ENCODE measurements at places on chromosomes 5 and 9. TPM values are rescaled to one million over a fixed set of nuclear protein-coding genes. Genes with fewer than 3 reads are reported as not detected.

GRCh38 chr5:126681970-126682369 is 81.2 kb downstream of the PHAX start:
- DNase-seq: no peak

- DNase-seq: no peak
Measured at GRCh38 chr9:76684213-76684612, 80.0 kb upstream of the PCA3 start.

- no peak for DNase-seq
Measured at GRCh38 chr5:179953987-179954386, 46.3 kb upstream of the TBC1D9B start.

- DNase-seq: no peak
Measured at GRCh38 chr9:107020040-107020530, 157.1 kb downstream of the ZNF462 start.

DNA sequence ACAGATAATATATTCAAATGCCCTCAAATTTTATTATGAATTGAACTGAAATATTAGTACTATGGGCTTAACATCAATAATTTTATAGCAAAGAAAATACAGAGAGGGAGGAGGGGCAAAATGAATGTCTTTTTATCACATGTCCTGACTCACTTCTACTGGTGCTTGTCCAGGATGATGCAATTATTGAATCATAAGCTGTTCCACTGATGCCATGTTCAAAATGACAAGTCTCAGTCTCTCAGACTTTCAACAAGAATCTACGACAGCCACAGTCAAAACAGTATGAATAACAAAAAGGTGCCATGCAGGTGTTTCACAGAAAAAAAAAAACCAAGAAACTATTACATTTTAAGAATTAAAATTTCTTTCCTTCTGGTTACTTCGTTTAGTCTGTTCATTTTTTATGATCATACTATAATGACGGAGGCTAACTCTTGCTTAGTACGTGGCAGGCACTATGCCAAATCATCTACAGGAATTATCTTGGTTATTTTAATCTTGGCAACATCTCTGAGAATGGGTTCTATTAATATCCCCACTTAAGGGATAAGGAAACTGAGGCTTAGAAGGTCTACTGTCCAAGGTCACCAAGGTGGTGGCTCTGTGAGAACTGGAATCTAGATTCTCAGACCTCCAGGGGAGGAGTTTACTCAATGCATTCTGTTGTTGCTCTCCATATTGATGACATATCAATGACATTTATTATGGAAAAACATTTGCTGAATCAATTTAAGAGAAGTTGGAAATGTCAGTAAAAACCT is 61.5 kb downstream of the NR3C1 start:
- DNase-seq: no peak

GRCh38 chr9:128065907-128066712 is 1.0 kb downstream of the NAIF1 start:
- DNase-seq: no peak

- no peak for DNase-seq
Measured at GRCh38 chr5:107864793-107865192, 194.1 kb upstream of the EFNA5 start.

GRCh38 chr5:162769019-162769418 is 668.4 kb upstream of the CCNG1 start:
- DNase-seq: no peak

- no peak for DNase-seq
Measured at GRCh38 chr5:169778622-169779596, 141.8 kb downstream of the DOCK2 start.

DNA sequence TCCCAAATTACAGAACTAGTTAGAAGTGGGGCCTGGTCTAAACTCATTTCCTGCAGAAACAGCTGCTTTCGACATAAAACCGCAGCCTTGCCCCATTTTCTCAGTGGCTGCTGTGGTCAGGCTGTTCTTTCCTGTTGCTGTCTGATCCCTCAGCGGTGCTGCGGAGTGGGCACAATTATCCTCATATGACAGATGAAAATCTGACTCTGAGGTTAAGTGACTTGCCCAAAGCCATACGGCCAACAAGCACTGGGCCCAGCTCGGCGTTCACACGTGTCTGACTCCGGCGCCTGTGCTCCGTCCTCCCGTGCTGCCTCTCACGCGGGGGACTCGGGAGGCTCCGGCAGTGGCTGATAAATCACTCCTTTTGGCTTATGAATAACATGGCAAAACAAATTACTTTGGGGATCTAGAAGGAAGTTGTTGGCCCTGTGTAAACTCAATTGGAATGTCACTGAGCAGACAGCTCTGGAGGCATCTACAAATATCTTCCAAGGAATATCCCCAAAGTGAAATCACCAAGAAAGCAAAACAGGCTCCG is 142.6 kb upstream of the LMX1B start:
- no peak for DNase-seq

- no peak for DNase-seq
Measured at GRCh38 chr5:90022711-90023053, 386.9 kb downstream of the CETN3 start.

DNA sequence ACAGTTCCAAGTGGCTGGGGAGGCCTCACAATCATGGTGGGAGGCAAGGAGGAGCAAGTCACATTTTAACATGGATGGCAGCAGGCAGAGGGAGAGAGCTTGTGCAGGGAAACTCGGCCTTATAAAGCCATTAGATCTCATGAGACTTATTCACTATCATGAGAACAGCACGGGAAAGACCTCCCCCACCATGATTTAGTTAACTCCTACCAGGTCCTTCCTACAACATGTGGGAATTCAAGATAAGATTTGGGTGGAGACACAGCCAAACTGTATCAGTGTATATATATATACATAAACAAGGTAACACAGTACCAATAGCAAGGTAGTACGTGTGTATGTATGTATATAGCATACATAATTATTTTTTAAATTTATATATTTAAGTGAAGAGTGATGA is 50.9 kb downstream of the NFX1 start:
- DNase-seq: no peak

DNA sequence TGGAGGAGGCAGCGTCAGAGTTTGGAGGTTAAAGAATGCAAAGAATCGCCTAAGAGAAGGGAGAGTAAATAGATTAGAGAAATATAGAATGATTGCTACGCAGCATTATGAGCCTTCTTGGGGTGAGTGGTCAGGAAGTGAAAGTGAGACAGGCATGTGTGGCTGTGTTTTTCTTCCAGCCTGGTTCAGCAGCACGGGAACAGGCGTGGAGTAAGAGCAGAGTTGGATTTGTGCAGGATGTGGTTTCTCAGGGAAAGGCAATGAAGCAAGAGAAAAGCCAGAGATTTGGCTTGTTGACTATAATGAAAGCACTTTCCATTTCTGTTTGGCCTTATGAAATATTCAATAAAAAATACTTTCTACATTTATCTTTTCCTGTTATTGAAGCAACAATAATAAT is 34.3 kb upstream of the FRMD3 start:
- no peak for DNase-seq

DNA sequence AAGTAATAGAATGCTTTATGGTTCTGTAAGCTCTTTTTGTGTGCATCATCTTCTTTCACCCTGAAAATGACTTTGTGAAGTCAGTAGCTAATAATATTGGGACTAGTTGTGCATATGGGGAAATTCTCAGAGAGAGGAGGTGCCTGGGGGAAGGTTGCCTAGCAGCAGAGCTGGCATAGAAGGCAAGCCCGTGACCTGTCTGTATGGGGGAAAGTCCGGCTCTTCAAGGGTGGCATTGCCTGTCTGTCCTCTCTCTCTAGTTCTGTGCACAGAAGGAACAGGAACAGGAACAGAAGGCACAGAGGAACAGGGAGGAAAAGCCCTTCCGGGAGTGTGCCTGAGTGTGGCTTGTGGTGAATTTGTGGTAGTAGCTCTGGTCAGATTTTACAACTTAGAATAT is 33.1 kb downstream of the SH3GL2 start:
- no peak for DNase-seq

- DNase-seq: no peak
Measured at GRCh38 chr9:129703667-129704355, 38.4 kb downstream of the PRRX2 start.

DNA sequence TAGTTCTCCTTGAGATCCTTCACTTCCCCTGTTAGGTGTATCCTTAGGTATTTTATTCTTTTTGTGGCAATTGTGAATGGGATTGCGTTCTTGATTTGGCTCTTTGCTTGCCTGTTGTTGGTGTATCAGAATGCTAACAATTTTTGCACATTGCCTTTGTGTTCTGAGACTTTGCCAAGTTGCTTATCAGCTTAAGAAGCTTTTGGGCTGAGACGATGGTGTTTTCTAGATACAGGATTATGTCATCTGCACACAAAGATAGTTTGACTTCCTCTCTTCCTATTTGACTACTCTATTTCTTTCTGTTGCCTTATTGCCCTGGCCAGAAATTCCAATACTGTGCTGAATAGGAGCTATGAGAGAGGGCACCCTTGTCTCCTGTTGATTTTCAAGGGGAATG is 609.4 kb upstream of the COX7C start:
- no peak for DNase-seq

DNA sequence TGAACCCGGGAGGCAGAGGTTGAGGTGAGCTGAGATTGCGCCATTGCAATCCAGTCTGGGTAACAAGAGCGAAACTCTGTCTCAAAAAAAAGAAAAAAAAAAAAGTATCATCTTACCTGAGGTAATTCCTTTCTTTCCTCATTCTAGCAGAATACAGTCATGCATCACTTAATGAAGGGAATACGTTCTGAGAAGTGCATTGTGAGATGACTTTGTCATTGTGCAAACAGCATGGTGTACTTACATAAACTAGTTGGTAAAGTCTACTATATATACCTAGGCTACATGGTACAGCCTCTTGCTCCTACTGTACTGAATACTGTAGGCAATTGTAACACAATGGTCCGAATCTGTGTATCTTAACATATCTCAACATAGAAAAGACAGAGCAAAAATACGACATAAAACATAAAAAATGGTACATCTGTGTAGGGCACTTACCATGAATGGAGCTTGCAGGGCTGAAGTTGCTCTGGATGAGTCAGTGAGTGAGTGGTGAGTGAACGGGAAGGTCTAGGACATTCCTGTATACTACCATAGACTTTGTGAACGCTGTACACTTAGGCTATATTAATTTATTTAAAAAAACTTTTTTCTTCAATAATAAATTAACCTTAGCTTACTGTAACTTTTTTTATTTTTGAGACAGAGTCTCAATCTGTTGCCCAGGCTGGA is 100.4 kb downstream of the GLDC start:
- DNase-seq: no peak

DNA sequence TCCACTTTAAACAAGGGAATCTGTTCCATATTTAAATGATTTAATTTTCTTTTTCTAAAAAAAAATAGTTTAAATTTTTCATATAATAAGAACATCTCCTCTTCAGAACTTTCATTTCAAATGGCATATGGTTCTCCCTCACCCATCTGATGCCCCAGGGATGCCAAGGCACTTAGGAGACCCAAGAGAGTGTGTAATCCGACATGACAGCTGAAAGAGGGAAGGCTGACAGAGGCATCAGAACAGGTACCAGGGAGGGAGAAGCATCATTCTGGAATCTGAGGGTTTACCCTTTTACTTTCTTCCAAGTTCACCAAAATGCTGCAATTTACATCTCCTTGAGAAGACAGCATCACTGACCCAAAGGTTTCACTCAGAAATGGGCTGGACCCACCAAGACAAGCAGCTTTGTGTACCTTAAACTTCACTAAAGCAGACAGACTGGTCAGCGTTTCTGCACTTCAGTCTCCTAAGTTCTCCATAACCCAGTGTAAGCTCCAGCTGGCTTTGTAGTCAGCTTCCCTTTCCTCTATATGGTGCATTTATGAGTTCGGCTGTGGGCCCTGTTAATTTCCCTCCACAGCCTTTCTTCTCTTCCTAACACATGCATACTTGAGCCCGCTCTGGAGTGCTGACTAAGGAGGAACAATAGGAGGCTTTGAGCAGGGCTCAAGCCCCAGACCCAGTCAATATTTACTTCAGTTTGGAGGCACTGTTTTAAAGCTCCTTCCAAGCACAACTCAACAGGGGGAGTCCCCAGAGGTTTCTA is 17.7 kb downstream of the EFNA5 start:
- no peak for DNase-seq

GRCh38 chr5:139671096-139671841 is 23.1 kb downstream of the CXXC5 start:
- DNase-seq: no peak

DNA sequence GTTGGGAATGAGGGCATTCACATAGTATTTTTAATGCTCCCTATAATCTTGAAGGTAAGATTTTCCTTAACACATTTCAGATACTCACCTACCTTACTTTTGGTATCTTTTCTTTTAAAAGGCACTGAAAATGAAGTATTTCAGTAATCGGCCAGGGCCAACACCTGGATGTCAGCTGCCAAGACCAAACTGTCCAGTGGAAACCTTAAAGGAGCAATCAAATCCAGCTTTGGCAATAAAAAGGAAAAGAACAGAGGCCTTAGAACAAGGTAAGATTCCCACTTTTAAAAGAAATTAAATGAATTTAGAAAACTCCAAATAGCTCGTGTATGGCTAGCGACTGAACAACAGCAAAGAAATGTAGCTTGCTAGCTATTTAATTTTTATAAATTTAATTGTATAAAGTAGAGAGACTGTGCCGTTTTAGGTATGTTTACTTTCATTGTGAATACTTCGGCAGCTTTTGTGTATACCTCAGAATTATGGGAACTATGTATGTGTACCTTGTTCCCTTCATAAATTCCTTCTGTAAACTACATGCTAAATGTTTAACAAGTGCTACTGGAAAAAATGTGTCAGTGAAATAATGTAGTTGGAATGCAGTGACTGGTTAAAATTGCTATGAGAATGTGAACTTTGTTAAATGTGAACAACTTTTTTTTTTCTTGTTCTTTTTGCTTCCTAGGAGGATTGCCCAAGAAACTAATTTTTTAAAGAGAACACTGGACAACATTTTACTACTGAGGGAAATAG is 41.9 kb downstream of the CDK7 start:
- DNase-seq: peak; percentile 87

- no peak for DNase-seq
Measured at GRCh38 chr5:130017173-130017572, 112.9 kb downstream of the CHSY3 start.

The CDC25C gene
- polyA plus RNA-seq: 11.8 TPM

The GABRG2 gene
- not detected for polyA plus RNA-seq

The GRHPR gene
- polyA plus RNA-seq: 127 TPM

The PDLIM4 gene
- 2.5 TPM for polyA plus RNA-seq

The PPP2R2B gene
- polyA plus RNA-seq: not detected

The DNM1 gene
- polyA plus RNA-seq: 0.58 TPM

The ANKDD1B gene
- polyA plus RNA-seq: 0.12 TPM

The PELO gene
- 23.9 TPM for polyA plus RNA-seq

The NUTM2G gene
- polyA plus RNA-seq: not detected

The MAP1B gene
- 3.3 TPM for polyA plus RNA-seq

The GPR21 gene
- 0.32 TPM for polyA plus RNA-seq

The SLC4A9 gene
- 0.05 TPM for polyA plus RNA-seq

The SCGB3A2 gene
- polyA plus RNA-seq: not detected

The MEIKIN gene
- not detected for polyA plus RNA-seq

The HSPB3 gene
- not detected for polyA plus RNA-seq

Measured in HepG2 (cell line).